HS-27A (cell line): ENCODE measurements at places on chromosomes 5 and 9.

DNA sequence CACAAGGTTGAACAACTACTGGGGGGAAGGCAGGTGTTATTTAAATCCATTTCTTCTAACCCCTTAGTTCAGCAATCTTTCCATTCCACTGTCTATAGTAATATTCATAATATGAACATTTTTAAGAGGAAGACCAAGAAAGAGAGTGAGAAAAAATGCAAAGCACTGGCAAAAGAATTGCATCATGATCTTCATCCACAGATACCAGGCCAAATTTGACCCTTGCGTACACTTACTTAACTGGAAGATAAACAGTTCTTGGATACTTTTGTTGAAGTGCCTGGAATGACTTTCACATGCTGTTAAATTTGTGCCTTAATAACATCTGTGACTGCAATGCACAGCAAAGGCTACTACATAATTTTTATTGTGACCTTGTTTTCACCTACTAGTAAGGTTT is 1.8 kb downstream of the PFDN1 start:
- DNase-seq = no peak

GRCh38 chr5:18745042-18745987 is 1111.1 kb downstream of the TAF11L14 start:
- DNase-seq = no peak

- no peak for DNase-seq
Observed at GRCh38 chr9:125633116-125633745, 73.8 kb downstream of the MAPKAP1 start.

DNA sequence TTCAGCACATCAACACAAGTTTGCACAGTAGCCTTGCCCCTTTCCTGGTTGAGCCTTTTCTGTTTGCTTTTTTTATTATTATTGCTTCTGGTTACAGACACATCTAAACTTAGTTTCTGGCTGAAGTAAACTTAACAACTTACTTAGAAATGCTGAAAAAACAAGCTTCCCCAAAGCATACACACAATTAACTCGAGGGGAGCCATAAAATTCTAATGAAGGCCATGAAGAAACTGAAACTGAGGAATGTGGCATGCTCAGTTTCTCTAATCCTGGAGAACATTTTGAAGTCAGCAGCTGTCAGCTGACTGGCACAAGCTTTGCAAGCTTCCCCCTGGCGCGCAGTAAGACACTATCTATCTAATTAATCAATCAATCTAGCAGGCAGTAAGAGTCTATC is 3.7 kb downstream of the MYO10 start:
- DNase-seq = no peak

GRCh38 chr5:132480893-132481595 is 9.5 kb downstream of the IRF1 start:
- DNase-seq = no peak
